ENCODE measurements at places on chromosomes 5 and 9.

- no peak for DNase-seq
Observed at GRCh38 chr5:68725905-68726683, 367.7 kb upstream of the SLC30A5 start.

GRCh38 chr5:114184006-114184405 lies 177.9 kb upstream of the KCNN2 start:
- DNase-seq, result no peak

GRCh38 chr9:31248156-31248555 lies 1136.3 kb upstream of the ACO1 start:
- no peak for DNase-seq

- no peak for DNase-seq
Observed at GRCh38 chr5:161535762-161536161, 10.8 kb downstream of the GABRB2 start.

- no peak for DNase-seq
Observed at GRCh38 chr9:76218886-76219445, 175.3 kb downstream of the RFK start.

- no peak for DNase-seq
Observed at GRCh38 chr5:178242416-178242815, 9.8 kb upstream of the PHYKPL start.

- no peak for DNase-seq
Observed at GRCh38 chr5:75089662-75090061, 37.3 kb upstream of the GCNT4 start.
